ELF-1 (cell line): ENCODE measurements at places on chromosomes 7 and 10.

DNA sequence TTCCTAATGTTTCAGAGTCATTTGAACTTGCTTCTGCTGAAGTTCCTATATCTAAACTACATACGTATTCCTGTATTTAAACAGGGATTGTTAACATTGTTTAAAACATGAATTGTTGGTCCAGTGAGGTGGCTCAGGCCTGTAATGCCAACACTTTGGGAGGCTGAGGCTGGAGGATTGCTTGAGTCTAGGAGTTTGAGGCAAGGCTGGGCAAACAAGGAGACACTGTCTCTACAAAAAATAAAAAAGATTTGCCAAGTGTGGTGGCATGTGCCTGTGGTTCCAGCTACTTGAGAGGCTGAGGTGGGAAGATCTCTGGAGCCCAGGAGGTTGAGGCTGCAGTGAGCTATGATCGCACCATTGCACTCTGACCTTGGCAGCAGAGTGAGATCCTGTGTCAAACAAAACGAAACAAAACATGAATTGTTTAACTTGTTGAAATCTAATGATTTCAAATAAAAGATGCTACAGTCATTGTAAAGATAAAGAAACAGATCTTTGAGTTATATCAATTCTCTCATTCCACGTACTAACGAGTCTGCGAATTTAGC lies 809.4 kb downstream of the TYW1 start:
- no peak for DNase-seq

GRCh38 chr10:130630135-130630534 lies 493.9 kb downstream of the GLRX3 start:
- DNase-seq: no peak

GRCh38 chr10:130885021-130885655 lies 426.4 kb downstream of the TCERG1L start:
- DNase-seq: no peak

DNA sequence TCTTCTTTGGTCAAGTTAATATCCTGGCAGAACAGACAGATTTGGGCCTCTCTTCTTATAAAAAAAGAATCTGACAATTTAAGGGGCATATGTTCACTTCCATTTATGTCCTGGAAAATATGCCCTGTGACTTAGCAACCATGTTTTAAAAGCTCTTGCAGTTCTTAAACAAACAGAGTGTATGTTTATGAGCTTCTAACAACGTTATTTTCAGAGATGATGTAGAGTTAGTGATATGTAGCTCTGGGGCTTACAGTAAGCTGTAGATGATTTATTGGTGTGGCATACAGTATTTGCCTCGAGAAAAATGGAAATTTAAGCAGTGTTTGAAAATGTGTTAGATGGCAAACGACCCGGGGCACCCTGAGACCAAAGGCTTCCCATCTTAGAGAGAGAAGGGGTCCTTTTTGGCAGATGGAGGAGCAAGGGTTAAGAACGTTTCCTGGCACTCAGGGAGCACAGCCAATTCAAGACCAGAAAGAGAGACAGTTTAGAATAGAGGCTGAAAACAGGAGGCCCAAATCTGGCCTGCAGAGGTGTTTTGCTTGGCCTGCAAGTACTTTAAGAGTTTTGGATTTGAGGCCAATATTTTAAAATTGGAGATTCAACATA lies 397.5 kb downstream of the KCNMA1 start:
- DNase-seq: no peak

DNA sequence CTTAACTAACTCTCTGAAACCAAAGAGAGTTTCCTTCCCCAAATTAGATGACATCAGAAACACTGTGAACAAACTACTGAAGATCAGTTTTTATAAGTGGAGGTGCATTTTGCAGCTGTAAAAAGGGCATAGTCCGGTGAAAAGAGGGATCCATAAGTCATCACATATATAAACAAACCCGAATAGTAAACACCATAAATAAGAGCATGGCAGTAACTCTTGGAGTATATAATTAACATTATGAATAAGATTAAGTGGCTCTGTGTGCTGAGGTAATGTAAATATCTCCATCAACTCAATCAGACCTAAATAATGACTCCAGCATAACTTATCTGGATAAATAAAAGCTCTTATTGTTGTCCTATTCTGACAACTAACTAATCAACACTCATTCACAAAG lies 43.0 kb upstream of the SHTN1 start:
- no peak for DNase-seq

- DNase-seq: no peak
Measured at GRCh38 chr10:20686015-20686635, 211.0 kb downstream of the NEBL start.

- DNase-seq: no peak
Measured at GRCh38 chr7:124552217-124552616, 213.4 kb downstream of the GPR37 start.

- DNase-seq: no peak
Measured at GRCh38 chr7:41877118-41877517, 174.2 kb upstream of the INHBA start.

- no peak for DNase-seq
Measured at GRCh38 chr7:88095-88926, 104.1 kb upstream of the FAM20C start.

GRCh38 chr10:79583488-79584024 lies 23.3 kb upstream of the SFTPA2 start:
- DNase-seq: no peak

DNA sequence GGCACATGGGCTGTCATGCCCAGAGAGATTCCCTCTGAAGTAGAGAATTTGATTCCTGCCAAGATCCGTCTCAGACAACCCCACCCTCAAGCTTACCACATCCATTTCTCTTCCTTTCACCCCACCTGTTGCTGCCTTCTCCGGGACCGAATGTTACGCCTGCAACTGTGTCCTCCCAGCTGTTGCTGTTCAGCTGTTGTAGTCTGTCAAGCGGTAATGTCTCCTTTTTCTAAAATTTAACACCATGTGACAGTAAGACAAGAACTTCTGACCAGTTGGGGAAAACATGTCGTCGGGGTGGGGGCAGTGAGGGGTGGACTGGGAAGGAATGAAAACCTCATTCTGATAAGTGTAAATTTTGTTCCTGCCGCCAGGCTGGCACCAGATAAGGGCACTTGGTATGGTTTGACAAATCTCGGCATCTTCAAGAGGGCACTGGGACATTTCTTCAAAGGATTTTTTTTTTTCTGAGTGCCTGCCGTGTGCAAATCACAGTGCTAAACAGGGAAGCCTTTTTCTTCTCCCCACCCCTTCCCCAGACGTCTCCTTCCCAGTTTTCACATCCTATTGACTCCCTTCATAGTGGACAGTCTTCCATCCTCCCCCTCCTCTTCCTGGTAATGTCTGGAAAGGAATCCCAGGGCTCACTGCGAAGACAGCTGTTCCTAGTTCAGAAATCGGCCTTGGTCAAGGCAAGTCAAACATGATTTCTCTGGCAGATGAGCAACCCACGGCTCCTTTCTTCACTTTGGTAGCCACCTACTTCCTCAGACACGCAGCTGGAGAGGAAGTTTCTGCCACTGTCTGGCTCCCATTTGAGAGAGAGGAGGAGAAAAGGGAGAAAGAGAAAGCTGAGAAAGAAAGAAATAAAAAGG lies 5.0 kb upstream of the CELF2 start:
- DNase-seq: no peak

DNA sequence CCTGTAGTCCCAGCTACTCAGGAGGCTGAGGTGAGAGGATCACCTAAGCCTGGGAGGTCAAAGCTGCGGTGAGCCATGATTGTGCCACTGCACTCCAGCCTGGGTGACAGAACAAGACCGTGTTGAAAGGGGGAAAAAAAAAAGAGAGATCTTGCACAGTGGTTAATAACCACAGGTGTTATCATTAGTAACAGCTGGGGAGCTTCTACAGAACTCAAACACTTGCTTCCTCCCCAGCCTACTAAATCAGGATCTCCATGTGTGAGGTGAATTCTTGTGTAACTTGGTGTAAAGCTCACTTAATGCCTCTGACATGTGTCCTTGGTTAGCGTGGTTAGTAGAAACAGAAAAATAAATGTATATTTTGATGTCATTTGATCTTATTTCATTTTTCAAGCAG lies 43.9 kb upstream of the BMS1 start:
- DNase-seq: no peak

DNA sequence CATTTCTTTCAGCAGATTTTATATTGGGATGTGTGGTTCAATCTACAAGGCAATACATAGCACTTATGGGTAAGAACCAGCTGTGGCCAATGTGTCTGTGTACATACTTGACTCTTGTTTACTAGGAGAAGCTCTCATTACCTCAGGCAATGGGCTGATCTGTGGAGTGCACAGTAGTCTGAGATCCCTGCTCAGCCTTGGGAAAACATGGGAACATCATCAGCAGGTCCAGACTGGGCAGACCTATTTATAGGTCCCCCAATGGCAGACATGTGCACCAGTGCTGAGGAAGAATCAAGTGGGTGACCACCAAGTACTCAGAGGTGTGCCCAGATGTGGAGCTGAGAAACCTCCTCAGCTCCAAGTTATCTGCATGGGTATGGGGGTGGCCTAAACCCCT lies 349.7 kb downstream of the KIF20B start:
- no peak for DNase-seq

- DNase-seq: no peak
Measured at GRCh38 chr10:19918794-19919193, 102.6 kb downstream of the PLXDC2 start.

DNA sequence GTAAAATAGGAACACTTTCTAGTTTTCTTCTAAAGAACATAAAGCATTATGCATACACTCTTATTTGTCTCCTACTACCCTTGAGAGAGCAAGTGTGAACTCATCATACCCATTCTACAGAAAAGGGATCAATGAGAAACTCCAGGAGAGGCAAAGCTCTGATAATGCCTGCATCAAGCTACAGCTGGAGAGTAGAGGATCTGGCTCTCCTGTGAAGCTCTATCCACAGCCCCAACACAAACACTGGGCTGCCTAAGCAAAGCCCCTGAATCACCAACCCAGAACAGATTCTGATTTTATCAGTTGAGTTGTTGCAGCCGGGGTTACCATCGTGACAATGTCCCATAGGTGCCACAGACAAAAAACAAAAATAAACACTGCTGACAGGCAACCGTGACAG lies 74.9 kb downstream of the NUDCD3 start:
- peak; percentile 17 for DNase-seq

GRCh38 chr7:157616931-157617330 lies 280.1 kb downstream of the DNAJB6 start:
- no peak for DNase-seq

DNA sequence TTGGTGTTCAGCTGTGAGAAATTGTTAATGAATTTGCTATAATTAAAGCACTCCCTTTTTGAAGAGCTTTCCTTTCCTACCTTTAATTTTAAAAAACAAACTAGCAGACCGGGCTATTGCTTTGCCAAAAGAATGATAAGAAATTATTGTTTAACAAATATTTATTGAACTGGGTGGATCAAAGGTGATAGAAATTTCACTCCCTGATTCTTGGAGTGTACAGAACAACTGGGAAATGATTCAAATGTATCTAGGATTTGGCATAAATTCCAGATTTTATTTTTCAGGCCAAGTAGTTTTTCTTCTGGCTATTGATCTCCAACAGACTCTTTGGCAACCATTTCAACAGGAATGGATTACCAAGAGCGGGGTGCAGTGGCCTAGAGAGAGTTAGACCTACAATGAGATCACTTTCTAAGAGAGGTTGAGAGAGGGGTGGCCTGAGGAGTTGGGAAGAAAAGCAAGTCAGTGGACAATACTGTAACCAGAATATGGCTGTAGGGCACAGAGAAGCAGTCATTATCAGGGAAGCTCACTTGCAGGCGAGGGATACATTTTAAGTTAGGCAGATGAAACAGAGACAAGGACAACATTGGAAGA lies 71.9 kb downstream of the PLXDC2 start:
- DNase-seq: no peak

- peak; percentile 52 for DNase-seq
Measured at GRCh38 chr10:88835096-88835909, 16.3 kb downstream of the ANKRD22 start.

DNA sequence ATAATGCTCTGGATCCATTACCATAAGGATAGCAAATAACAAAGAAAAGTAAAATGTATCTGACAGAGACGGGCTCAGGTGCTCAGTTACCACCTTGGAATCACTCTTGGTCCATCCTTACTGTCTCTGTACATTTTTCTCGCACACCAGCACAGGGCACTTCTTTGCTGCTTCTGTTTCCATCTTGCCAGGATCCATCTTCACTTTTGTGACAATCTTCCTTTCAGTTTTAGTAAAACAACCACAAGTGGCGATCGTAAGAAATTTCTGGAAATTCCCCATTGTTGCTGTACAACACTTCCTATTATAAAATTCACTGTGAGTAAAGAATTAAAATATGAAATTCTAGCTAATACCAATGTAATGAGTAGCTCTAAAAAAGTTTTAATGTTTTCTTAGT lies 695.5 kb downstream of the GRM8 start:
- DNase-seq: no peak

- no peak for DNase-seq
Measured at GRCh38 chr10:70673043-70673928, 980 bp downstream of the ADAMTS14 start.

DNA sequence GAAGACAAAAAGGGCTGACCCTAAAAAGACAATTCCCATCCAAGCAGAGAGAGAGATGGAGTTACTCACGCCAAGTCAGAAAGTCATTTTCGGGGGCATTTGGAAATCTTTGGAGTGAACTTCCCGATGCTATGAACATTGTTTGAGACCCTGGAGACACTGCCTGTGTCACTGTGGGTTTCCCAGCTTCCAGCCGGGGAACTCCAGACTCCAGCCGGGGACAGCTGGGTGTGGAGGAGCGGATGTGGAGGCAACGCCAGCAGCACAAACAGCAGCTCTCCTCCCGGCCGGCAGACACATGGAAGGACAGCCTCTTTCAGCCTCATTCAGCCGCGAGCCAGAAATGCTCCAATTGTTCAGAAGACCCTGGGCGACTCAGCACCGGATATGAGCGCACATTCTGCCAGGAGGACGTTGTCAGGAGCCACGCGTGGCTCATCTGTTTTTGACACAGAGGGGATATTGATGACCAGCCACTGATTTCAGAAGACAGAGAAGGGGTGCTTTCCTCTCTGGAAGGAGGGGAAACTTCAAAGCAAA lies 97.6 kb downstream of the PRPF18 start:
- DNase-seq: no peak

DNA sequence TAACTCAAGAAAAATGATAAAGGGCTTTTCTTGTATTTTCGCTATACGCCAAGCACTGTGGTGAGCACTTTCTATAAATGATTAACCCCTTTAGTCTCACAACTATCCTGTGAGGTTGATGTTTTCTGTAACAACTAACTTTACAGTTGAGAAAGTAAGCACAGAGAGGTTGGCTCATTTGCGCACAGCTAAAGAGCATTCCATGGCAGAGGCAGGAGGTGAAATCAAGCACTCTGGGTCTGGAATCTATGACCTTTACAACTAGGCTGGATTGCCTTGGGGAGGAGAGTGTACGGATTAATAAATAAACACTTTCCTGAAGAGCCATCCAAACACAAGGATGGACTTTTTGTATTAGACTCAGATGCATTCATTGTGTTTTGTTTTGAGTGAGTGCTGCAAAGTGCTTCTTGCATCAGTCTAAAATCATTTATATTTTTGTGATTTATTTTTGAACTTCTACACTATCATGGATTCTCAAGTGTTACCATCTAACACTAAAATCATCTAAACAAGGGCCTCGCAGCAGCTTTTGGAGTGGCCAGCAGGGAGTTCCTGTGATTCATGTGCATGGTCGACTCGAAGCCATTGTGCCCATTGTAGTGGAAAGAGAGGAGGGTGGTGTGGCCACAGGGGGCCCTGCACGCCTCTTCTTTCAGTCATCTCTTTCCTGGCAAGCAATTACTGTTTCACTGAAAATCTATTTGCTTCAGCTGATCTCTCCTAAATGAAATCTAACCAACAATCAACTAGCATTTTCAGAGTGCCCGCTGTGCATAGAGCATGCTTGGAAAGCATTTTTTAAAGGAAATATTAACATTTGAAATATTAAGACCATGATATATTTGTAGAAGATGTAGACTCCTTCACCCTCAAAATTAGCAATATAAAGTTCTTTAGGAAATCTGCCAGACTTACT lies 633.4 kb upstream of the COBL start:
- DNase-seq: peak; percentile 81

- no peak for DNase-seq
Measured at GRCh38 chr7:47967708-47968107, 11.7 kb downstream of the HUS1 start.
